ENCODE measurements at places on chromosomes 1 and 21.

- DNase-seq = peak; percentile 100
These were observed 12.5 kb downstream of the RPS6KA1 start for GRCh38 chr1:26541816-26542711.

GRCh38 chr1:117181630-117182041 is 29.1 kb downstream of the VTCN1 start:
- peak; percentile 62 for DNase-seq

- DNase-seq = no peak
These were observed 18.9 kb upstream of the SSX2IP start for GRCh38 chr1:84709131-84709530.

DNA sequence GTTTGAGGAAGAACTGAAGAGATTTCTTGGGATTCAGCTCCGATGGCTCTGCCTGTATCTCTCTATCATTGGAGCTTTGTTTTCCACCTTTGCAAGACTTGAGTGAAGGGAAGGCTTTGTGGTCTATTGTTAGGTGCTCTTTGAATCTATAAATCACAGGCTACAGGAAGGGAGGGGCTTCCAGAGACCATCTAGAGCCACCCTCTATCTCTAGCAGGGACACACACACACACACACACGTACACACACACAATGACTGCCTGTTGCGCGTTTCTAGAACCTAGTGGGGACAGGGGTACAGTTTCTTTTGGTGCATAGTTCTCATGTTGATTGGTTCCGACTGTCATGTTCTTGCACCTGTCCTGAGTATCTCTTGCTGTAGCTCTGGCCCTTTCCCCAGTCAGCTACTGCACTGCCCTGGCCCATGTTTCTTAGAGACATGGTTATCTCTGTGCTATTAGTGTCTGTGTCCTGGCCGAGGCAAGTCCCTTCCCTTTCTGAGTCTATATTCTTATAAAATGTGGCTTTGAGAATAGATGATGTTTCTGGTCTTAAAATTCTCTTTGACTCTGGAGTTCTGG is 60.7 kb downstream of the MAN1C1 start:
- DNase-seq = no peak

GRCh38 chr1:47866601-47867437 is 130.4 kb downstream of the TRABD2B start:
- no peak for DNase-seq

DNA sequence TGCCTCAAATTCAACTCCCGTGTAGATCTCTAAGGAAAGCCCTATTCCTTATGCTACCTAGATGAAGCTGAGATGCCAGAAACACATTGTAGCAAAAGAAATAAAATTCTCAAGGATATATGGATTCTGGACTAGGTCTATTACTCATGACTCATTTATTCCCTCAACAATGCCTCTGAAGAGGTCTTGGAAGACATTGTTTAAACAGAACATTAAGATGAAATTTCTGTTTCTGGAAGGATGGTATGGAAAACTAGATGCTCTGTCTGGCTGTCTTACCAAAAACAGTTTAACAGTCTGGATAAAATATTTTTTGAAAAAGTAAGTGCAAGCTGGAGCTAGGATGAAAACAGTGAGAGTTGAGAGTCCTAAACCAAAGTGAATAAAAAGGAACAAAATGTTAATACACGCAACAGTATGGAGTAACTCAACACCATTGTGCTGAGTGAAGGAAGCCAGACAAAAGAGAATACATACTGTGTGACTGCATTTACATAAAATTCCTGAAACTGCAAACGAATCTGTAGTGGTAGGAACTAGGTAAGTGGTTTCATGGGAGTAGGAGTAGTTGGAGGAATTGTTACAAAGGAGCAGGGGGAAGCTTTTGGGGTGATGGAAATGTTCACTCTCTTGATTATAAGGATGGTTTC is 59.3 kb upstream of the GNG12 start:
- DNase-seq = no peak

GRCh38 chr1:170424346-170424745 is 107.6 kb upstream of the GORAB start:
- DNase-seq = no peak

GRCh38 chr1:25062621-25063255 is 132.7 kb upstream of the RUNX3 start:
- no peak for DNase-seq

GRCh38 chr1:237528545-237528944 is 362.2 kb downstream of the ZP4 start:
- DNase-seq = no peak

- DNase-seq = no peak
These were observed 17.1 kb downstream of the LEPR start for GRCh38 chr1:65437616-65438015.

DNA sequence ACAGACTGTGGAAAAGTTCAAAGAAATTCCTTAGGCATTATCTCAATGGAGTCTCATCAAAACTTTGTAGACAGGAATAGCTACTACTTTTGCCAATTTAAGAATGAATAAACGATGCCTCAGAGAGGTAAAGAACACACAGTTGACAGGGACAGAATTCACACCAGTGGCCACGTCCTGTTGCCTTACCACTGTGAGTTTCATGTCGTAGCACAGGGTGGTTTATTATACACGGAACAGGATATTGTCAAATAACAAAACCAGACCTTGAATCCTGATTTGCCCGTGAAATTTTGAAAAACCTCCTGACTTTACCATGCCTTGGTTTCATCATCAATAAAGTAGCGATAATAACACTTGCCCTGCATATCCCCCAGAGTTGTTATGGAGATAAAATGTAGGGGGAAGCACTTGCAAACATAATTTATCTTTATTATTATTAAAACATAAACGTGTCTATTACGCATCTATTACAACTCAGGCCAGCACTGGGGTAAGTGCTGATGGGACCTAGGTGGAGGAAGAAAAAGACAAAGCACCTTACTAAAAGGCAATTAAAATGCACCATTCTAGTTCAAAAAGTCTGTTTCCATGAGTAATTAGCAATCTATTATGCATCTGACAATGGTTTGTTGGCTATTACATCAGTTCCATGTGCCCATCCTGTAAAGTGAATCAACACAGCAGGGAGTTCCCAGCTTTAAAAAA is 408.1 kb upstream of the RUNX1 start:
- DNase-seq = no peak

- DNase-seq = no peak
These were observed 66.2 kb downstream of the HSF2BP start for GRCh38 chr21:43593078-43593477.

DNA sequence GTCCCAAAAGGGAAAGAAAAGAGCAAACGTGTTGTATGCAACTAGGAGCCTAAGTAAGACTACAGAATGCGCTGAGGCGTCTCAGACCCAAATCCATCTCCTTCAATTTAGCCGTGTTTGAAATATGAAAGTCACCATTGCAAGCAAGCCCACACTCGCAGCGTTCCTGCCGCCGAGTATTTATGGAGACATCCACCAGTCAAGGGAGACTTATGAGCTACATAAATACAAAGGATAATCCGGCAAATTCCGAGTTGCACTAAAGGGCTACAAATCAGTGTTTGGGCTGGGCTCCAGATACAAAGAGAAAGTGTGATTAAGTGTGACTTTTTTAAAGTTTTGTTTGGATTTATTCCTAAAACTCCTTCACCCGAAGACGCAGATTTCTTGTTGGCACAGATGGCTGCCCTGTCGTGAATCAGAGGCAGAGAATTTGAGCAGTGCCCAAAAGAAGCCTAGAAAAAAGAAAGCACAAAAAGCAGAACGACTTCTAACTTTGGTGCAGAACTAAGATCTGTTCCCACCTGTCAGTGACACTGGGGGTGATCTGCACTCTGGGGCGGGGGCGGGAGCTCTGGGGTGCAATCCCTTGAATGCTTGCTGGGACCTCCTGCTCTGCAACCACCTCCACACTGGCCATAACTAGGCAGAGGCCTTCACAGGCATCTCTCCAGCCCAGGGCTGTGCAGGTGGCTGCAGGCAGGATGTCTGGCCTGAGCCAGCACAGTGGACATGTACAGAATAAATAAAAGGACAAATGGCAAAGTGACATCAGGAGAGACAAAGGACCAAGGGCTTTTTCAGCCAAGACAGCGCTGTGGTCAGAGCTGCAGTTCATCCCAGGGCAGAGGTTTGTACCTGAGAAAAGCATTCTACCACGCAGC is 489.7 kb downstream of the NPHP4 start:
- no peak for DNase-seq

DNA sequence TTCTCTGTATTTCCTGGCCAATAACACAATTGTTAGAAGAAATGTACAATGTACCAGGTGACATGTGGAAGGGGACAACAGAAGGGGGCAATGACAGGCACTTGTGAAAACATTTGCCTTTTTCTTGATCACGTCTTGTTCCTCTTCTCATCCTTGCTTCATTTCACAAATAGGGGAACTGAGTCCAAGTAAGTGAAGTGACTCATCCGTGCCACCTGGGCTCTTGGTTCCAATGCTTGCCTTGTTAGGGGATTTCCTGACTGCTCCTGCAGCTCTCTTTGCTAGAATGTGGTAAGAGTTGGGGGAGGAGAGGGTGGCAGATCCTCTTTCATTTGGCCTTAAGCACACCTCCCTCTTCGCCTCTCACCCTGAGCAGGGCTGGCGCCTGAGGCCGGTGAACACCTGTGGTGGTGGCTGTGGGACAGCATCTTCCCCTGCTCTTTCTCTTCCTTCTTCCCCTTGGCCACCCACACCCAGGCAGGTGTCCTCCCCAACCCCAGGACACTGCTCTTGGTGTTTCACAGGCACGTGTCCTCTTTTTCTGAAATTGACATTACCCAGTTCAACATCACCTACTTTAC is 2.2 kb upstream of the RHEX start:
- peak; percentile 94 for DNase-seq

DNA sequence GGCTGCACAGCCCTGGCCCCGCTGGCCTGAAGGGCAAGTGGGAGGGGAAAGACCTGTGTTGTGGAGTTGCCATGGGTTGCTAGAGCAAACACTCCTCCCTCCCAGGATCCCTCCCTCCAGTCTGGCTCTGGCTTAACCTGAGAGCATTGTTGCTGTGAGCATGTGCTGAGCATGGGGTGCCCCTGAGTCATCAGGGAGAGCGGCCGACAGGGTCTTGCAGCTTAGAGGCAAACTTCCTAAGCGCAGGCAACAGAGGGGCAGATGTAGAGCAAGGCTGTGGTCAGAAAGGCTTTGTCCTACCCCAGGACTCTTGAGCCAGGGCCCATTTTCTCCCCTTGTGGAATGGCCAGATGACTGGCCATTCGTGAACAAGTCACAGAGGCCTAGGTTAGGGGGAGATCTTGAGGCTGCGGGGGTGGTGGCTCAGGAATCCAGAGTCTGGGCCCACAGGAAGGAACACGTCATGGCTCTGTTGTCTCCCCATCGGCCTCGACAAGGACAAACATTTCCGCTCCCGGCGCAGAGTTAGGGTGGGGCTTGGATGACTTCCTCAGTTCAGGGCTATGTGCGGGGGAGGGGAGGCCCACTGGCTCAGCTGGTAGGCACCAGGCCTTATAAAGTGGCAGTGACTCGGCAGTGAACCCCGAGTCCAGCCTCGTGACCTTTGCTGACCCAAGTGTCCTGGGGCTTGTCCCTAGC is 362 bp upstream of the DYNLT4 start:
- DNase-seq = peak; percentile 99

DNA sequence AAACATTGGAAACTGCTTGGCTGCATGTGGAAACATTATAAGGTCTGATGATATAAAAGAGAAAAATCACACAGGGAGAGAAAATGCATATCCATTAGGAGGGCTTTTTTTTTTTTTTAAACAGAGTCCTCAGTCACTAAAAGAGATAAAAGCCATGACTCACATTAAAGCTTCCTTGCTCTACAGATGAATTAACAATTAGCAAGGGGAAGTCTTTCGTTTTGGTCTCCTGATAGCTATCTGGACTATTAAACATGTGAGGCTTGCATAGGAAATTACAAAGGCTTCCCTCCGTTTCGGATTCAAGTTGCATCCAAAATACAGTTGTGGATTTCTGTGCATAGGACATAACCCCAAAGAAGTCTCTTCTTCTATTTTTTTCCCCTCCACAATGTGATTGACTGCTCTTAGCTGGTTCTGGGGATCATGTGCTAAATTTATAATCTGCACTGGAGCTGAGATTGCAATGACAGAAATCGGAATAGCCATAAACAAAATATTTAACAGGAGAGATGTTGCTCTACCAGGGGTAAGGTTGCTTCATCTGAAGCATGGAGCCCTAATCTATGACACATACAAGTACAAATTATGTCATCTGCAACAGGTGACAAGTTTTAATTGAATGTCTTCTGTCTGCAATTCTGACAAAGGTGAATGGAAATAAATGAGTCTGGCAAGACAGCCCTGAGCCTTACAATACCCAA is 146.8 kb downstream of the ESRRG start:
- no peak for DNase-seq

Measured in inflammatory macrophage treated with lipopolysaccharide for 4 hours (primary cell).